ENCODE measurements at places on chromosomes 3 and 15. TPM values are rescaled to one million over a fixed set of nuclear protein-coding genes. Genes with fewer than 3 reads are reported as not detected.

Gene TNNC1
- 0.99 TPM for total RNA-seq

Gene DNAJA4
- total RNA-seq: 7.4 TPM

Gene PLA2G4D
- total RNA-seq: 0.28 TPM

Gene CNTN6
- total RNA-seq: 0.14 TPM

Gene C3orf33
- 4.1 TPM for total RNA-seq

Gene NIPA2
- total RNA-seq: 21.6 TPM

Gene NPAP1
- total RNA-seq: 0.28 TPM

Gene RTP4
- 5.7 TPM for total RNA-seq

Gene TUSC7
- total RNA-seq: not detected

Gene THPO
- not detected for total RNA-seq

Measured in sigmoid colon (tissue), 7 donors.